Gastrocnemius medialis (tissue), 4 donors: ENCODE measurements at places on chromosomes 13 and 19.
A peak's percentile ranks its signal among the peaks of the same experiment; 100 is the strongest.

DNA sequence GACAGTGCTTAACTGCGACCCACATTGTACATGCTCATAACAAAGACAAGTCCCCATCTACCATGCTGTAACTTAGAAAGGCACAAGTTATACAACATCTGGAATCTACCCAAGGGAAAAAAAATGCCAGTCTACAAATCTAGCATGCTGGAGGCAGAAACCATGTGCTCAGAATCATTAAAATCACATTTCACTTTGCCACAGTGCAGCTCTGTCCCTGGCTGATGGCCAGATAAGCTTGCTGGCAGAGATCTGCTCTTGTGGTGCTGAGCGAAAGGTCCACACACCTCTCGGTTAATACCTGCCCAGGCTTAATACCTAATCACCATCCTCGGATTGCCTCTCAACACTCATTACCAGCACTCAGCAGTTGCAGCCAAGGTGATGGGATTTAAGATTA, 74.1 kb upstream of the UQCRFS1 start:
- DNase-seq = no peak

DNA sequence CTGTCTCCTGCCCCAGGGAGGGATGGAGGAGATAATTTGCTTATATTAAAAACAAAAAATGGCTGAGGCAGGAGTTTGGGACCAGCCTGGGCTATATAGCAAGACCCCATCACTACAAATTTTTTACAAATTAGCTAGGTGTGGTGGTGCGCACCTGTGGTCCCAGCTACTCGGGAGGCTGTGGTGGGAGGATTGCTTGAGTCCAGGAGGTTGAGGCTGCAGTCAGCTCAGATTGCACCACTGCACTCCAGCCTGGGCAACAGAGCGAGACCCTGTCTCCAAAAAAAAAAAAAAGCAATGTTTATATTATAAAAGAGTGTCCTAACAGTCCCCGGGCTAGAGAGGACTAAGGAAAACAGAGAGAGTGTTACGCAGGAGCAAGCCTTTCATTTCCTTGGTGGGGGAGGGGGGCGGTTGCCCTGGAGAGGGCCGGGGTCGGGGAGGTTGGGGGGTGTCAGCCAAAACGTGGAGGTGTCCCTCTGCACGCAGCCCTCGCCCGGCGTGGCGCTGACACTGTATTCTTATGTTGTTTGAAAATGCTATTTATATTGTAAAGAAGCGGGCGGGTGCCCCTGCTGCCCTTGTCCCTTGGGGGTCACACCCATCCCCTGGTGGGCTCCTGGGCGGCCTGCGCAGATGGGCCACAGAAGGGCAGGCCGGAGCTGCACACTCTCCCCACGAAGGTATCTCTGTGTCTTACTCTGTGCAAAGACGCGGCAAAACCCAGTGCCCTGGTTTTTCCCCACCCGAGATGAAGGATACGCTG, 184.0 kb downstream of the KDM4B start:
- no peak for DNase-seq

- peak; percentile 45 for DNase-seq
Observed at GRCh38 chr19:53130506-53130905, 2.2 kb downstream of the ZNF415 start.

GRCh38 chr13:59672445-59672844, 491.3 kb downstream of the DIAPH3 start:
- no peak for DNase-seq

DNA sequence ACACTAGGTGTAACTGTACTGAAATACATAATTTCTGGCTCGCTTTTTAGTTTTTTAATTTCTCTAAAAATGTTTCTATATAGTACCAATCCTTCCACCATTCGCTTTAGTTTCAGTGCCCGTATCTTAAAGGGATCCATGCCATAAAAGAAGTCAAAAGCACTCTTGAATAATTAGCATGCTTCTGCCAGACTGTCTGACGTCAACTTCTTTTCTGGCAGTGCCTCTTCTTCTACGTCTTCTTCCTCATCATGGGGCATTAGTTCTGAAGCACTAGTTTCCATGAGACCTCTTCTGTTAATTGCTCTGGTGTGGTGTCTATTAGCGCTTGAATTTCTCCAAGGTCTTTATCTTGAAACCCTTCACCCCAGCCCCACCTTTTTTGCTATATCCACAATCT, 93.8 kb upstream of the DOCK9 start:
- no peak for DNase-seq

DNA sequence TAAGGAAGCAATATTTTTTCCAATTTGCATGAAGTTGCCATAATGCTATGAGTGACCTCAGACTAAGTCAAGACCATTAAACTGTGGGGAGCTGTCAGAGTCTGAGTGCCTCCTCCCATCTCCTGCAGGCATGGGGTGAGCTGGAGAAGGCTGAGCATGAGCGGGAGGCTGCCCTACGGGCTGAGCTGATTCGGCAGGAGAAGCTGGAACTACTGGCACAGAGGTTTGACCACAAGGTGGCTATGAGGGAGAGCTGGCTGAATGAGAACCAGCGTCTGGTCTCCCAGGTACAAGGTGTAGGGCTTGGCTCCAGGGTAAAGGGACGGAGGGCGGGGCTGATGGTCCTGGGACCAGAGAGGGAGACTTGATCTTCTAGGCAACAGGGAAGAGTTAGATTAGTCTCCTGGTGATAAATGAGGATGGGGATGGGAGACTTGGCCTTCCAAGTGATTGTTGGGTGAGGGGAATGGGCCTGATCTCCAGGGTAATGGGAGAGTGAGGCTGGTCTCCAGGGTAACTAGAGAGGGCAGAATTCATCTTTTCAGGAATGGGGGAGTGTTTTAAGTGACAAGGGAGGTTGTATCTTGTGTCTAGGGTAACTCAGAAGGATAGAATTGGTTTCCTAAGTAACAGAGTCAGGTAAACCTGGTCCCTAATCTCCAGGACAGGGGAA, 36.0 kb downstream of the SPTBN4 start:
- DNase-seq = no peak

GRCh38 chr19:1268226-1269064, 687 bp upstream of the CIRBP start:
- peak; percentile 36 for DNase-seq

DNA sequence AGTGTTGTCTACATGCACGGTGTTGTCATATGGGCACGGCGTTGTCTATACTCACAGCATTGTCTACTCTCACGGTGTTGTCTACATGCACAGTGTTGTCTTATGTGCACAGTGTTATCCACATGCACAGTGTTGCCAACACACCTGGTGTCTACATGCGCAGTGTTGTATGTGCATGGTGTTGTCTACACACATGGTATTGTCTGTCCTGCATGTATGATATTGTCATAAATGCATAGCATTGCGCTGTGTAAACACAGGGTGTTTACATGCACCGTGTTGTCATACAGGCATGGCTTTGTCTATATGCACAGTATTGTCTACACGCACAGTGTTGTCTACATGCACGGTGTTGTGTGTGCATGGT, 6.8 kb downstream of the ADPRHL1 start:
- no peak for DNase-seq

DNA sequence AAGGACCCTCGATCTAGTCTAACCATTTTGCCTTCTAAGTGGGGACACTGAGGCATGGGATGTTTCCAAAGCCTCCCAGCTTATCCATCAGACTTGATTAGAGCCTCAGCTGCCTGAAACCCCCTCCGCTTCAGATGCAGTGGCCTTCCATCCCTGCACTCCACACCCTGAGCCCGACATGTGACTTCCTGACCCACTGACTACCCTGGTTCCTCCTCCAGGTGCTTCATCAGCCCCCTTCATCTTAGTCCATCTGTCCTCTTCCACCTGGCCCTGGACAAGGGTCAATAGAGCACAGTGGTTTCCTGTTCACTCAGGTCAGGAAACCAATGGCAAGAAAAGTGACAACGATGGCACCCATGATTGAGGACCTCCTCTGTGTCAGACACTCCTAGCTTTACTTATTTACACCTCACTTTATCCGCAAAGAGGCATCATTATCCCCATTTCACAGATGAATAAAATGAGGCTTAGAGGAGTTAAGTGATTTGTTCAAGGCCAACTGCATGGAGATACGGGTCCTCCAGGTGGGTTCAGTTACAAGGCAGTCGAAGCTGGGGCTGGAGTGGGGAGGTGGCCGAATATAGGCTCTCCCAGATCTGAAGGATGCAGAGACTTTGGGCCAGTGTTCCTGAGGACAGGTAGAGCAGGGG, 81.6 kb upstream of the TM9SF2 start:
- no peak for DNase-seq

GRCh38 chr13:23440821-23441618, 7.5 kb upstream of the SACS start:
- peak; percentile 76 for DNase-seq

- no peak for DNase-seq
Observed at GRCh38 chr13:112731667-112732616, 42.1 kb downstream of the ATP11A start.

- DNase-seq = no peak
Observed at GRCh38 chr19:48395499-48395898, 2.0 kb downstream of the GRIN2D start.

GRCh38 chr13:45082964-45083363, 37.3 kb upstream of the GTF2F2 start:
- DNase-seq = no peak

DNA sequence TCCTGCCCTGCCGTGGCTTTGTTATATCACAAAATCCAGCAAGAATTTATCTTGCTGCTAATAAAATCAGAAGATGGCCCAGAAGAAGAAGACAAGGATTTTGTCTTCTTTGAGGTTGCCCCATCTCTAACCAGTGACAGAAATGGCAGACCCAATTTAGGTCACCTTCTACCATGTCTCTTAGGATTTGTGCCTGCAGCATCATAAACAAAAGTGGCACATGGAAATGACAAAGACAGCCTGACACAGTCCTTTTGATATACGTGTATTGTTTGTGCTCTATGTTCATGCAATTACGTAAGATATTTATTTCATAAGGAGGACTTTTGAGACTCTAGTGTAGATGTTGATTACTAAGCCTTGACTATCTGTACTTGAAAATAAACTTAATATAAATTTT, 135.9 kb upstream of the TMTC4 start:
- DNase-seq = no peak

DNA sequence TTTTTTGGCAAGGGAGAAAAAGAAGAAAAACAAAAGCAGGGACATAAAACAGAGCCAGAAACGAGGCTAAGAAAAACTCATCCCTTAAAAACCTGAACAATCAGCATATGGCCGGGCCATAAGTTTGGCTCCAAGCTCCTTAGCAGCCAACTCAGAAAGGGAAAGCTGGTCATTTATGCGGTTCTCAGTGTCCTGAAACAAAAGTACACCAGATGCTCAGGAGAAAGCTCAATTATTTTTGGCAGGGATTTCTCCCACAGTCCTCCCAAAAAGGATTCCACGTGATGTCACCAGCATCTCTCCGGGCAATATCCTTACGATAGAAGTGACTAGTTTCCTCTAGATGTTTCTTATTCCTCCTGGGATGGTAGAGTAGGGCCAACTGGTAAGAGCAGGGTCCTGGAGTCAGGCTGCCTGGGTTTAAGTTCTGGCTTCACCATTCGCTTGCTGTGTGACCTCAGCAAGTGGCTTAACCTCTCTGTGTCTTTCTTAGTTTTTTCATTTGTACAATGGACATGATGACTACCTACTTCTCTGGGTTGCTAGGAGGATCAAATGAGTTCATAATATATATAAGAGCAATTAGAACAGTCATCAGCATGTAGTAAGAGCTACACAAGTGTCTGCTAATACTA, 34.0 kb downstream of the PIN1 start:
- no peak for DNase-seq

GRCh38 chr13:110506859-110507566, 54.5 kb downstream of the RAB20 start:
- no peak for DNase-seq

- DNase-seq = no peak
Observed at GRCh38 chr13:84139561-84140158, 257.4 kb upstream of the SLITRK1 start.

- no peak for DNase-seq
Observed at GRCh38 chr19:45515081-45515624, 7.9 kb downstream of the VASP start.

DNA sequence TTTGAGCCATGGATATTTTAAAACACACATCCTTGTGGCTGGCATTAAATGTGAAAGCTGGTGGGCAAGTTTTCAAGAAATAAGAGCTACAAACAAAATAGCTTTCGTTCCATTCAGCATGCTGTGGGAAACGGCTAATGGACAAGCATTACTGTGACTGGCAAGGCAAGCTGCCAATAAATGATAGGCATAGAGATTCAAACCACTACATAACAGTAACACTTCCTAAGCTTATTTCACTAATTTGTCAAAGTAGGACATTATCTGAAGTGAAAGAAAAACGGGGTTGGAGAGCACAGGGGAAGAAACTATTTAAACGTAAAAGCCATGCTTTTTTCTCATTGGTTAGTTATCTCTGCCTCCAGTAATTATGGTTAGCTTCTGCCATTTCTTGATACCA, 26.0 kb downstream of the OBI1 start:
- no peak for DNase-seq
